CD4-positive, alpha-beta T cell (primary cell): ENCODE measurements at places on chromosomes 12 and 14. TPM values are rescaled to one million over a fixed set of nuclear protein-coding genes. Genes with fewer than 3 reads are reported as not detected.

DNA sequence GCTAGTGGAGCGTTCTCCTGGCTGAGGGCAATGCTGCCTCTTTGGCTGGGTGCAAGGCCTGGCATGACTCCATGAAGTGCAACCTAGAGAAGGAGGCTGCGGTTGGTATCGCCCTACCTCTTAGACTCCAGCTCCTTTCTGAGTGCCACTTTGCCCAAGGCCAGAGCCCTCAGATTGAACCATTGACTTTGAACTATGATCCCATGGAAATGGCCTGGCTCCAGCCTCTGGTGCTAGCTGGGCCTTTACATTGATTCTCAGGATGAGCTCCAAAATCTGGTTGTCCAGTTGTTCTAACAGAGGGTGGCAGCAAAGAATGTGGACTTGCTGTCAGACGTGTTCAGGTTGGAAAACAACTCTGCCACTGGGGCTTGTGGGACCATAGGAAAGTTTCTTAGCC is 16.1 kb upstream of the SMOC1 start:
- no peak for DNase-seq

- DNase-seq, result no peak
These were observed 118.9 kb downstream of the NPAS3 start for GRCh38 chr14:33057585-33057984.

TCL1B gene
- total RNA-seq, result not detected

DEGS2 gene
- not detected for total RNA-seq
